ENCODE measurements at places on chromosomes 5 and 9.

DNA sequence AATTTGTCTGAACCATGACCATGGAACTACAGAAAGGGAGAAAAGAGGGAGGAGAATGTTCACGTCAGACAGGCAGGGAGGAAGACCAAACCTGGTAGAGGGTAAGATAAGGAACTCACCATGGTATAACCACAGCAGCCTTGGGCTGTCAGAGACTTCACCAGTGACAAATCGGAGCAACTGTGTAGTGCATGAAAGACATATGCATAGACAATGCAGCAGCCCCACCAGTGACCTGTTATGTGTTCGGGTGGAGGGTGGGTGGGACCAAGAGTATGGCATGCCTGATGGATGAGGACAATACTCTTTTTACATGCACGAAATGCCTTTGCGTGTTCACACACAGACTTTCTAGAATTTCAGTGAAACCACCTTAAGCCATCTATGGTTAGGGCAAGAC is 221.8 kb upstream of the RASEF start:
- DNase-seq = no peak

- DNase-seq = no peak
Measured at GRCh38 chr5:51377151-51378060, 5.8 kb upstream of the ISL1 start.

GRCh38 chr5:152527358-152528052 is 122.4 kb upstream of the NMUR2 start:
- no peak for DNase-seq

- DNase-seq = no peak
Measured at GRCh38 chr9:114524247-114524681, 19.0 kb upstream of the WHRN start.

DNA sequence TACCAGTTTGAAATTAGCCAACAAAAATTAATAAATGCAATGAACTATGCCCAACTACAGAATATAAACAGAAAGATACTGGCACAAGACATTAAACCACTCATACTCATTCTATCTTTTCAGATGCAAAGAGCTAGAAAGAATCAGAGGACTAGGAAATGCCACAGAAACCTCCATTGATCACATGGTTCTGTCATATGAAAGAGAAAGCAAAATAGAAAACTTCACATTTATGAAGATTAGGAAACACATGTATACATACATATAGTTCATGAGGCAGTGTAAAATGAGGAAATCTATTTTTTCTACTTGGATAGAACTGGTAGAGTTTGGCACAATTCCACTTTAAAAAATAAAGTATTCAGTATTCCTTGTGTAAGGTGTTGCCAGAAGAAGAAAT is 275.1 kb upstream of the PTGER4 start:
- no peak for DNase-seq

- DNase-seq = no peak
Measured at GRCh38 chr5:116359592-116359991, 215.0 kb downstream of the SEMA6A start.

DNA sequence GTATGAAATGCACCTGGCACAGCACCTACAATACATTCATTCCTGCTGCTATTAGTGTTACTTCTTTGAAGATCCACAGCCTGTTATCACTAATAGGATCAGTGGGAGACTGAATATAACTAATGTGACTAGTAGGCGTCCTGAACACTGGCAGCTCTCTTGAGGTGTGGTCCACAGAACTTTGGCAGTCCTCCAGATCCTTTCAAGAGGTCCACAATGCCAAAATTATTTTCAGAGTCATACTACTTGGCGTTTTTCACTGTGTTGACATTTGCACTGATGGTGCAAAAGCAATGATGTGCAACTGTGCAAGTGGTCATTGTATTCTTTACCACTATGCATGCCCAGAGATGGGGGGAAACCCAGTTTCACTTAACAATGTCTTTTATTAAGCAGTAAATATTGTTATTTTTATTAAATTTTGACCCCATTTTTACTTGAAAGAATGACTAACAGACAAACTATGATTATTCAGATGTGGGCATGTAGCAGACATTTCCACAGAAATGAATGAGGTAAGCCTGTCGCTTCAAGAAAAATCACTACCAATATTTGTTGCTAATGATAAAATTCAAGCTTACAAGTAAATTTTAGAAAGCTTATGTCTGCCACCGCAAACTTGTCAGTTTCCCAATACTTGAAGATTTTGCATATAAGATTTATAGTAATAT is 48.9 kb downstream of the ADRB2 start:
- DNase-seq = no peak

DNA sequence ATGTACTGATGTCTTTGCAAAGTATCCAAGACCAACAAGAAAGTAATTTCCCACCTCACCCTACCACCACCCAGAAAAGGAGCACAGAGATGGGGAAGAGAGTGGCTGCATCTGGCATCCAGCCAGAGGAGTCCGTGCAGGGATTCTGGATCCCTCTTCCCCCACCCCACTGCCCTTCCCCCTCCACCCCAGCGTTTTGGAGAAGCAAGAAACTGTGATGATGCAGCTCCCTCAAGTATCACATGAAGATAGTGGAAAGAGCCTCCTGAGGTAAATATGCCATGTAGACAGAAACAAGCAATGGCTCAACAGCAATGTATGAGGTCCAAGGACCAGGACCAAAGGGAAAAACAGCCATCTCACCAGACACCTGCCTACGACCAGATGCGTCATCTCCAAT is 153.8 kb downstream of the DEPDC1B start:
- no peak for DNase-seq

- no peak for DNase-seq
Measured at GRCh38 chr9:27280860-27281259, 16.1 kb downstream of the EQTN start.

DNA sequence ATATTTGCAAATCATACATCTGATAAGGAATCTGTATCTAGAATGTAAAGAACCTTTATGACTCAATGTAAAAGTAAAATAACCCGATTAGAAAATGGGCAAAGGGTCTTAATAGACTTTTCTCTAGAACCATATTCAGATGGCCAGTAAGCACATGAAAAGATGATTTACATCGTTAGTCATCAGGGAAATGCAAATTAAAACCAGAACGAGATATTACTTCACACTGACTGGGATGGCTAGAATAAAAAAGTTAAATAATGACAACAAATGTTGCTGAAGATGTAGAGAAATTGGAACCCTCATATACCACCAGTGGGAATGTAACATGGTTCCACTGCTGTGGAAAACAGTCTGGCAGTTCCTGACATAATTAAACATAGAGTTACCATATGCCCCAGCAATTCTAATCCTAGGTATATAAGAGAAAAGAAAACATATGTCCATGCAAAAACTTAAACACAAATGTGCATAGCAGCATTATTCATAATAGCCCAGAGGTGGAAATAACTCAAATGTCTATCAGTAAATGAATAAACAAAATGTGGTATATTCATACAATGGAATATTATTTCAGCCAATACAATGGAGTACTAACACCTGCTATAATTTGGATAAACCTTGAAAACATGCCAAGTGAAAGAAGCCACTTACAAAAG is 100.4 kb upstream of the MAMDC2 start:
- no peak for DNase-seq

DNA sequence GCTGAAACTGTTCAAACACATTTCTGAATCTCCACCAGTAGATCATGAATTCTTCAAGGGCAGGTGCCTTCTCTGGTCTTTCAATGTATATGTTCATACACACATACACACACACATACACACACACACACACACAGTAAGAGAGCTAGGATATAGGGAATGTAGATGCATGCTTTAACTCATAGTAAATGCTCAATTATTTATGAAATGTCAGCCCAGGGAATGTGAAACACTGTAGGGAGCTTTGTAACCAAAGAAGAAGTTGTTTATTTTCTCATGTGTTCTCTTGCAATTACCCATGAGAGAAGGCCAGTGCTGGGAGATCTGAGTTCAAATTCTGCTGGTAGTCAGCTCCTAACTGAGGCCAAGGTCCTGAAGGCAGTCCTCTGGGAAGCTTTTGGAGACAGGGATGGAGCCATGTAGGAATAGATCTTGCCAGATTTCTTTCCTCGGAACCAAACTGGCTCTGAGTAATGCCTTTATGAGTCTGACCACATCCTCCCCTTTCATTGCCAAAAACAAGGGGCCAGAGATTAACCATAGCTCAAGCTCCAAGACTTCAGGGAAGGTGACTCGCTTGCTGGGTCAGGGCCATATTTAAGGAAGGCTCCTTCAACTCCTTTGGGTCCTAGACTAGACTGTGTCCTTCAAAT is 487.0 kb upstream of the TNC start:
- no peak for DNase-seq

- DNase-seq = no peak
Measured at GRCh38 chr9:118269623-118270022, 565.4 kb downstream of the TLR4 start.

DNA sequence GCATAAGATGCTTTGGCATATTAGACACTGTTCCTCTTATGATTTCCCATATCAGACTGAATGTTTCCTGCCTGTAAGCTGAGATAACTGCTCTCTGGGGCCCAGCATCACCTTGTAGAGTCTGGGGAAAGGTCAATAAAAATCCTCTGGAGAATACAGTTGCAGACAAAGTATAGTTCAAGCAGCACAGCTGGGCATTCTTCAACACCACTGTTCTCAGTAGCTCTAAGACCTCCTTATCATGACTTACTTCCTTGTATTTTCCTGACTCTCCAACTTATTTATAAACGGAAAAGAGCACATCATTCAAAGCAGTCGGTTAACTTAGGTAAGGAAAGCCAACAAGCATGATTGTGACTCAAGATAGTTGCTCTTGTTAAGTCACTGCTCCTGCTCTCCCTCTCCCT is 208.7 kb upstream of the RASEF start:
- no peak for DNase-seq

DNA sequence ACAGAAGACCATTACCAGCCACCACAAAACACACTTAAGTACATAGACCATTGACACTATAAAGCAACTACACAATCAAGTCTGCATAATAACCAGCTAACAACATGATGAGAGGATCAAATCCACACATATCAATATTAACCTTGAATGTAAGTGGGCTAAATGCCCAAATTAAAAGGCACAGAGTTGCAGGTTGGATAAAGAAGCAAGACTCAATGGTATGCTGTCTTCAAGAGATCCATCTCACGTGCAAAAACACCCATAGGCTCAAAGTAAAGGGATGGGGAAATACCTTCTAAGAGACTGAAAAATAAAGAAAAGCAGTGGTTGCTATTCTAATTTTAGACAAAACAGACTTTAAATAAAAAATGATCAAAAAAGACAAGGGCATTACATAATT is 113.6 kb upstream of the CD180 start:
- no peak for DNase-seq

DNA sequence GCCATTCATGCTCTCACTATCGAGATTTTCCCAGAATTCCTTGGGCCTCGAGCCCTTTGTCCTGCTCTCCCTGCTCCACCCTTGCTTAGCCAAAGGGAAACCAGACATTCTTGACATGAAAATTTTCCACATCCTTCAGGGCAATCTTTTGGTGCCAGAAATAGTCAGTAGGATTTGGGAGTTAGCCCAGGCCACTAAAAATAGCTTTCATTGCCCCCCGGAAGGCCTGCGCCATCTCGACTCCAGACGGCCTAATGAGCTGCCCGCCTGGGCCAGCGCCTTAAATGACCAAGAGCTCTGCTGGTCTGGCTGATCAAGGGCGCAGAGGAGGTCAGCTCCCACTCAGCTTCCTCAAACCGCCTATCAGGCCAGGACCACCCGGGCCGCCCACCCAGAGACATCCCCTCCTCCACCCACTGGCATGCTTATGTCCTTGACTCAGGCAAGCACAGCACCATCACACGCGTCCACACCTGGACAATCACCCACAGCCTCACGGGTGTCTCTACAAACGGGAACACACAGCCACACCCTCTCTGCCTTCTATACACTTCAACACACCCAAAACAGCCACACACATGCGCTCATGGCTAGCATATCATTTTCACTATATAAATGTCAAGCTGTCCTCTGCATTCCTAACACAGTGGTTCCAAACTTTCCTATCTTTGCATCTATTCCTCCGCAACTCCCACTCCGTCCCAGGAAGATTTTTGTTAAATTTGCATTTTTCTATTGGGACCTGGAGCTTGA is 20.9 kb downstream of the DUSP1 start:
- DNase-seq = no peak

- DNase-seq = no peak
Measured at GRCh38 chr9:131833083-131833482, 93.2 kb upstream of the RAPGEF1 start.

DNA sequence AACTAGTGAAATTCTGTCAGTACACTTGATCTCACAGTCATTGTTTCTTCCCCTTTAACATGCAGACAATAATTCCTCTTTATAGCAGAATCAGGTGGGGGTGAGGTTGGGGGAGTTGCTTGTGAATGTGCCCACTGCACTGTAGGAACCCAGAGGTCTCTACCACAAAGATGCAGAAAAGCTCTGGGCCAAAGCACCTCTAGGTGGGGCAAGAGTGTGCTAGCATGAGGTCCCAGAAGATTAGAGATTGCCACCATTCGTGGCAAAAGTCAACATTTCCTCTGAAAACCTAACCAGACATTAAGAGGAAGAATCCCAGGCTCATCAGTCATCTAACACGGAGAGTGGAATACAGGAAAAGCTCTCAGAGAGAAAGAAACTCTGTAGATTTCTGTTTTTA is 74.5 kb downstream of the PTCD2 start:
- no peak for DNase-seq

- no peak for DNase-seq
Measured at GRCh38 chr9:87867391-87867790, 15.3 kb upstream of the SPATA31E1 start.

GRCh38 chr5:14944996-14945395 is 73.4 kb upstream of the ANKH start:
- no peak for DNase-seq

GRCh38 chr5:133936651-133937015 is 31.8 kb downstream of the C5orf15 start:
- DNase-seq = no peak

- DNase-seq = no peak
Measured at GRCh38 chr5:42021923-42022322, 96.8 kb downstream of the FBXO4 start.

DNA sequence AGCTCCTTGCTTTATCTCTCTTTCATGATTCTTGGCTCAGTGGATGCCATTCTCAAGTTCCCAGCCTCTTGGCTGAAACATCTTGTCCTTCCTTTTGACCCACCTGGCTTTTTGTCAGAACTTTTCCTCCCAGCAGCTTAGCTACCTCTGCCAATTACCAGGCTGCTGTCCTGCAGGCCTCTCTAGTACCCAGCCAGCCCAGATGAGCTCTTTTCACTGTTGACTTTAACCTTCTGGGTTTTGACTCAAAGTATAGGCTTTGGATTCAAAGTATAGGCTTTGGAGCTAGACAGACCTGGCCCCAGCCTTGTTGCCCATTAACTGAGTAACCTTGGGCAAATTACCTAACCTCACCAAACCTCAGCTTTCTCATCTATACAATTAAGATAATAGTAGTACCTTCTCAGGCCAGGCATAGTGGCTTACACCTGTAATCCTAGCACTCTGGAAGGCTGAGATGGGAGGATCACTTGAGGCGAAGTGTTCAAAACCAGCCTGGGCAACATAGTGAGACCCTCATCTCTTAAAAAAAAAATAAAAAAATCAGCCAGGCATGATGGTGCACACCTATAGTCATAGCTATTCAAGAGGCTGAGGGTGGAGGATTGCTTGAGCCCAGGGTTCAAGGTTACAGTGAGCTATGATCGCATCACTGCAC is 6.6 kb upstream of the TMEFF1 start:
- no peak for DNase-seq

Measured in stimulated activated CD4-positive, alpha-beta T cell treated with anti-CD3 and anti-CD28 coated beads, Interleukin-4, amount 100 ng/mL, for 24 hours (primary cell).